ENCODE measurements at places on chromosomes 5 and 9. TPM values are rescaled to one million over a fixed set of nuclear protein-coding genes. Genes with fewer than 3 reads are reported as not detected.

Gene TMC1
- total RNA-seq, result not detected

Gene PRRX2
- total RNA-seq, result not detected

Gene CLIC3
- 3.1 TPM for total RNA-seq

Gene ZFP37
- 2.9 TPM for total RNA-seq

Gene IL17B
- total RNA-seq, result not detected

Gene LHFPL2
- 2.7 TPM for total RNA-seq

Gene NFIB
- total RNA-seq, result not detected

Gene SPATA31E1
- not detected for total RNA-seq

Gene CCDC192
- not detected for total RNA-seq

DNA sequence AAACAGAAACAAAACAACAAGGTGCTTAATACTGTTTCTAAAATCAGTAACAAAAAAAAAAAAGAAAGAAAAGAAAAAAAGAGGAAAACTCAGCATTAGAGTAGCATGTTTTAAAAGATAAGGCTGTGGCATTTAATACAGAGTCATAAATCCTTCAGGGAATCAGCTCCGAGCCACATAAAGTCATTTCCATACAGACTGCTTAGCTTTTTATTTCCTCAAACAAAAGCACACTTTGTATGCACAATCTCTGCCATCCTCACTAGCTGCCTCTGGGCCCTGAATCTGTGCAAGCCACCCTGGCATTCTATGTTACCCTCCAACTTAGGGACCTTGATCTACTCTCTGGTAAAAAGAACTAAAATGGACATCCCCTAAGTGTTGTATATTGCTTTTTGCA is 87.6 kb downstream of the SEMA6A start:
- H3K4me1 ChIP-seq, result peaks cover 7% of the 10 kb centered on the region
- no peaks in the 10 kb centered on the region for H3K27me3 ChIP-seq
- DNase-seq, result no peak
- no peaks in the 10 kb centered on the region for H3K36me3 ChIP-seq
- no peak overlapping the region for H3K27ac ChIP-seq

GRCh38 chr9:98520221-98520960 is 188.3 kb downstream of the GABBR2 start:
- H3K27me3 ChIP-seq, result peaks cover 5% of the 10 kb centered on the region
- no peak overlapping the region for H3K4me3 ChIP-seq
- H3K27ac ChIP-seq, result no peak overlapping the region
- H3K4me1 ChIP-seq, result no peaks in the 10 kb centered on the region
- H3K36me3 ChIP-seq, result no peaks in the 10 kb centered on the region

DNA sequence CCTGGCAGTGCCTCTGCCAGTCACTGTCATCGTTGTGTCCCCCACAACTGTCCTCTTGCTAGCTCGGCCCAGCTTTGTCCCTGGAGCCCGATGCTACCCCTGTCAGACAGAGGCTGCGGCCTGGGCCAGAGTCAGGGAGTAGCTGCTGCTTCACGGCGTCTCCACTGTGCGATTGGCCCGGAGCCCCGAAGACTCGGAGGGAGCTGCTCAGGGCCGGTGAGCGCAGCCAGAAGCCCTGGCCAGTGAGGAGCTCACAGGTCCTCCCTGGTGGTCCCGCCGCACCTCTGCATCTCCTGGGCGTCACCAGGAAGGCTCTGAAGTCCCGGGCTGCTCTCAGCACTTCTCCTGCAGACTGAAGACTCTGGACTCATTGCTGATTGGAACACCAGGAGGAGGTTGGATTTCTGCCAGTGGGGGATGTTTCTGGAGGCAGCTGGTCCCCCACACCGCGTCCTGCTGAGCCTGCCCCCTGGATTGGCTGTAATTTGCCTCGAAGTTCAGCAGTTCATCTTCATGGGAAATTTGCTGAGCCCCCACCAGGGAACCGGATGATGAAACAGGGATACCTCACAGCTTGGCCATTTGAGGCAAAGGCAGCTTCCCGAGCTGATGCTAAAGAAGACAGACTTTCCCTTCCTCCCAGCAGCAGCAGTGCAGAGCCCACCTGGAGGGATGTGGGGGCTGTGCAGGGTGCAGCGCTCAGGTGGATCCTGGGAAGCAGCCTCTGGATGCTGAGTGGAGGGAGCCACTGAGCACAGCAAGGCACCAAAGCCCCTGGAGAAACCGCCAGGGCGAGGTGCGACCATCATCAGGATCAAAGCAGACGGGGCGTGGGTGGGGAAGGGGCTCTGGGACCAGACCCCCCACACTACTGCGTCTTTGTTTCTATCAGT is 45.6 kb downstream of the USP20 start:
- no peak overlapping the region for H3K4me3 ChIP-seq
- no peak overlapping the region for H3K27ac ChIP-seq
- no peak for DNase-seq
- H3K27me3 ChIP-seq, result no peaks in the 10 kb centered on the region
- H3K36me3 ChIP-seq, result peaks cover 16% of the 10 kb centered on the region
- H3K4me1 ChIP-seq, result peaks cover 36% of the 10 kb centered on the region

GRCh38 chr5:51378448-51379330 is 4.6 kb upstream of the ISL1 start:
- no peak overlapping the region for H3K4me3 ChIP-seq
- no peak for DNase-seq
- no peak overlapping the region for H3K27ac ChIP-seq
- no peaks in the 10 kb centered on the region for H3K4me1 ChIP-seq
- H3K27me3 ChIP-seq, result peaks cover 29% of the 10 kb centered on the region
- no peaks in the 10 kb centered on the region for H3K36me3 ChIP-seq

GRCh38 chr9:108956631-108957026 is 22.4 kb downstream of the ABITRAM start:
- H3K27ac ChIP-seq, result no peak overlapping the region
- H3K4me1 ChIP-seq, result no peaks in the 10 kb centered on the region
- DNase-seq, result no peak

- no peaks in the 10 kb centered on the region for H3K36me3 ChIP-seq
- DNase-seq, result no peak
- H3K4me1 ChIP-seq, result no peaks in the 10 kb centered on the region
- no peak overlapping the region for H3K4me3 ChIP-seq
- H3K27me3 ChIP-seq, result no peaks in the 10 kb centered on the region
Observed at GRCh38 chr5:124200381-124200780, 546.1 kb downstream of the ZNF608 start.

DNA sequence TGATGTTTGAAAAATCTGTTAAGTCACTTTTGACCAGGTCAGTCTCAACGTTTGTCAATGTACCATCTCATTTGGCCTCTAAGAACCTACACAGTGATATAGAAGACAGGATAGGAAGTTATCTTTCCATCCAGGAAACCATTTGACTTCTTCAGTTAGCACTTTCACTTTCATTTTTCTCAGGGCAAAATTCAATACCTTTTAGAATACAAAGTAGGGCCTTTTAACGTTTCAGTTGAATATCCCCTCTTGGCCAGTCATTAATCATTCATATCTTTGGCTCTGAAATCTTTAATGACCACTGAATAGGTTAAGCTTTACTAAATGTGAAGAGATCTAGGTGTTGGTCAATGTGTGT is 101.1 kb upstream of the GNAQ start:
- DNase-seq, result peak; percentile 33
- H3K36me3 ChIP-seq, result no peaks in the 10 kb centered on the region
- H3K4me3 ChIP-seq, result peak overlapping the region; percentile 25
- H3K27ac ChIP-seq, result no peak overlapping the region
- H3K4me1 ChIP-seq, result peaks cover 13% of the 10 kb centered on the region

- H3K4me1 ChIP-seq, result no peaks in the 10 kb centered on the region
- no peaks in the 10 kb centered on the region for H3K36me3 ChIP-seq
- no peaks in the 10 kb centered on the region for H3K27me3 ChIP-seq
- no peak overlapping the region for H3K4me3 ChIP-seq
- DNase-seq, result no peak
Observed at GRCh38 chr5:42855811-42856210, 44.1 kb upstream of the SELENOP start.

DNA sequence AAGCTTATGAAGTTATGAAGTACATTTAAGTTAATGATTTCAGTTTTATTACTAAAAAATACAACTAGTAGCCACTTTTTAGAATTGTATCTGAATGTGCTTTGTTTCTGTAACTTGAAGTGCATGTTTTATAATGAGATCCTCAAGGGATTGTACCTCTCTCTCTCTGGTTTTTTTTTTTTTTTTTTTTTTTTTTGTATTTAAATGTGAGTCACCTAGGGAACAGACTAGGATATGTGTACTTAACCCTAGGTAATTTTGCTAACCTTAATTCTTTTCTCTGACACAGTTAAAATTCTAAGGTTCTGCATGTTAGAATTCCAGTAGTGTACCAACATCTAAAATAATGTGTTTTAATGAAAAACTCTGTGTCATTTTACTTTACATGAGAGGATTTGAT is 59.5 kb downstream of the CDC42SE2 start:
- H3K27me3 ChIP-seq, result no peaks in the 10 kb centered on the region
- H3K27ac ChIP-seq, result no peak overlapping the region
- peaks cover 87% of the 10 kb centered on the region for H3K4me1 ChIP-seq

DNA sequence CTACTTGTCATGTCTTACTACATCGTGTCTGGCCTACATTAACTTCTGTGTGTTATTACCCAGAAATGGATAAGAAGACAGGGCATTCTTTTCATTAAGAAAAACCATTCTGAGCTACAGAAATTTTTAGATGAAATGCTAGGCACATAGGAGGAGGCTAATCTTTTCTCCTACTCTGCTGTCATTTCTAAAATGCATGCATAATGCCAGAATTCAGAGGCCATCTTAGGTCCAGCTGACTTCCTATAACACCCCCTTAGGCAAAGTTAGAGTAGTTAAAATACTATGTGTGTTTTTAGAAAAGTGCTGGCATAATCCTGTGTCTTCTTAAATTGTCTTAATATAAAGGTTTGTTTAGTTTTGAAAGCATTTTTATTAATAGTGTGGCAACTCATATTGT is 352.6 kb downstream of the CSNK1G3 start:
- no peaks in the 10 kb centered on the region for H3K36me3 ChIP-seq
- no peaks in the 10 kb centered on the region for H3K4me1 ChIP-seq
- H3K27ac ChIP-seq, result no peak overlapping the region
- H3K4me3 ChIP-seq, result no peak overlapping the region

- no peaks in the 10 kb centered on the region for H3K27me3 ChIP-seq
- no peak overlapping the region for H3K27ac ChIP-seq
- H3K4me3 ChIP-seq, result no peak overlapping the region
- no peak for DNase-seq
- no peaks in the 10 kb centered on the region for H3K4me1 ChIP-seq
Observed at GRCh38 chr9:16898464-16898863, 28.0 kb upstream of the BNC2 start.

DNA sequence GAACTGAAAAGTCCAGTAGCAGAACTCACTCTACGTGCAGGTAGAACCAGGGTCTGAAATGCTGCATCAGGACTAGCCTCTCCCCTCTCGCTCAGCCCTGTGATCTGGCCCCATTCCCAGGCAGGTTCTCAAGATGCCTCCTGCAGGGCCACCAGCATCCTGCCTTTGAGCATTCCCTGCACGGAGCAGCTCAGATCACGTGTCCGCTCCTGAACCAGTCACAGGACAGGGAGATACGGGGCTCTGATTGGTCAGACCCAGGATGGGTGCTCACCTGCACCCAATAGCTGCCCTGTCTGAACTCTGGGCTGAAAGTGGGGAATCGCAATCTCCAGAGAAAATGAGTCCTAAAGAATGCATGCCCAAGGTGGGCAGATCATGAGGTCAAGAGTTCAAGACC is 50.8 kb downstream of the NEURL1B start:
- peaks cover 19% of the 10 kb centered on the region for H3K4me1 ChIP-seq
- H3K36me3 ChIP-seq, result no peaks in the 10 kb centered on the region
- no peaks in the 10 kb centered on the region for H3K27me3 ChIP-seq
- H3K27ac ChIP-seq, result no peak overlapping the region
- no peak overlapping the region for H3K4me3 ChIP-seq

GRCh38 chr9:80369641-80370040 is 797.9 kb downstream of the TLE4 start:
- no peaks in the 10 kb centered on the region for H3K36me3 ChIP-seq
- H3K4me1 ChIP-seq, result no peaks in the 10 kb centered on the region
- no peak overlapping the region for H3K27ac ChIP-seq
- no peak overlapping the region for H3K4me3 ChIP-seq
- H3K27me3 ChIP-seq, result no peaks in the 10 kb centered on the region
